Activated gamma-delta T cell treated with anti-CD3 and anti-CD28 coated beads, Interleukin-2, amount 50 U/mL, for 16 hours (primary cell): ENCODE measurements at places on chromosomes 3 and 15.

DNA sequence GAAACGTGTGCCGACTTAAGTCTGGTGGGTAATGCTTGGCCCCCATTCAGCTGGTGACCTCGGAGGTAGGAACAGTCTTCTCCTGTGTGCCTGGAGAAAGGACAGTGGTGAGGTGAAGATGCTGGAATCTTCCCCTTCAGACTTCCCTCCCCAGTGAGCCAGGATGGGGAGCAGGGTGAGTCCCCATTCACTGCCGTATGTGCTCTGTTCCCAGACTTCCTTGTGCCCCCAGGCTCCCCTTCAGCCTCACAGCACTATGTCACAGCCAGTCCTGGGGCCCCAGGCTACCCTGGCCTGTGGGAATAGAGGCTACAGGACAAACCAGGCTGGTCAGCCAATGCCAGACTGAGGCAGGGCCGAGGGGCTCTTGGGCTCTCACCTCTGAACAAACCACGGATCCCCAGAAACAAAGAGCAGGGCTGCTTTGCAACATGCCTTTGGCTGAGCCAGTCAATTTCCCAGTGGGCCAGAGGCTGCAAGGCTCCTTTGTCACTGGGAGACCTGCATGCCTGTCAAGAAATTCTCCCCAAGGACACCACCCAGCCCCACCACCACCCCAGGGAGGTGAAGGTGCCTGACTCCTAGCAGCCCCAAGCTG is 31.8 kb upstream of the HHATL start:
- no peak for DNase-seq

- DNase-seq: no peak
These were observed 8.2 kb downstream of the PCSK6 start for GRCh38 chr15:101481381-101481705.

DNA sequence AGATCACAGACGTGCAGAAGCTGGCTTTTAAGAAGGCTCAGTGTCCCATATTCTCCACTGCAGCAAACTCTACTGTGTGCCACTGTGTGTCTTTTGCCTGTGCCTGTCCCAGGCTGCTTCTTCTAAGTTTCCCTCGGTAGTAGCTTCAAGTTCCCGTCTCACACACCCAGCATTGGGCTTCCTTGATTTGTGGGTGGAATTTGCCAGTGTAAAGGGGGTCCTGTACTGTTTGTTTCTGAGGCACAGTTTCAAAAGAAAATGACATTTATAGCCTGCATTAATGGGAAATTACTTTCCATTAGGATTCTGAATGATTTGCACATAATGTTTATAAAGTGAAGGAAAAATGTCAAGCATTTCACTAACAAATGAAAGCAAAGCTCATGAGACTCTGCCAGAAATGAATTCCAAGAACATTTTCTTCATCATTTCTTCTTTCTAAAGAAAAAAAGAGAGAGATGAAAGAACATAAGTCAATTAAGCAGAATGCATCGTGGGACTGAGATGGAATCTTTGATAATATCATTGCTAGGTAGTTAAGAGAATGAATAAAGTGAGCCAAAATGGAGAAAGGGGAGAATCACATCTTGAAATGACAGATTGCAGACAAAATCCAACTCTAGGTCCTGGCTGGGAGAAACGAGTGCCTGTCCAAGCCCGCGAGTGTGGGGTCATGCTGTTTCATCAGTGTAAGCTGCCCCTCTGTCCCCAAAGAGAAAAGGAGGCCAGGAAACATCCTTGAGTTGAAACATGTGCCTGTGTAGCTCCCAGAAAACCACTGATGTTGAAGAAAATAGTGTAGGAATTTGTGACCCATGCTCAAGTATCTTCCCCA is 48.6 kb upstream of the ADAMTSL3 start:
- no peak for DNase-seq

DNA sequence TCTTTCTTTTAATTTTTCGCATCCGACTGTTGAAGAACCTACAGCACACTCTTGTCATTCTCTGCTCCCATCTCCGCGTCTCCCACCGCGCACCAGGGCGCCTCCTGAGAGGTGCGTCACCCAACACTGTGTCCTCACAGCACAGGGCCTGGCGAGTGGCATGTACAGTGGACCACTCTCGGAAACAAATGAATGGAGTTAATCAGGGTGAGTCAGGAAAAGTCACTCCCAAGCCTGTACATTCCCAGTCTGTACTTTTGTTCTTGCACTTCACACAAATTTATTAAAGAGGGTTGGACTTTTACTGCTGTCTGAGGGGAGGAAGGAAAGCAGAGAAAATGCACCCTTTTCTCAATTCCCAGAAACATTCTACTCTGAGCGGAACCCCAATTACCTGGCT is 625 bp downstream of the COL6A6 start:
- no peak for DNase-seq

DNA sequence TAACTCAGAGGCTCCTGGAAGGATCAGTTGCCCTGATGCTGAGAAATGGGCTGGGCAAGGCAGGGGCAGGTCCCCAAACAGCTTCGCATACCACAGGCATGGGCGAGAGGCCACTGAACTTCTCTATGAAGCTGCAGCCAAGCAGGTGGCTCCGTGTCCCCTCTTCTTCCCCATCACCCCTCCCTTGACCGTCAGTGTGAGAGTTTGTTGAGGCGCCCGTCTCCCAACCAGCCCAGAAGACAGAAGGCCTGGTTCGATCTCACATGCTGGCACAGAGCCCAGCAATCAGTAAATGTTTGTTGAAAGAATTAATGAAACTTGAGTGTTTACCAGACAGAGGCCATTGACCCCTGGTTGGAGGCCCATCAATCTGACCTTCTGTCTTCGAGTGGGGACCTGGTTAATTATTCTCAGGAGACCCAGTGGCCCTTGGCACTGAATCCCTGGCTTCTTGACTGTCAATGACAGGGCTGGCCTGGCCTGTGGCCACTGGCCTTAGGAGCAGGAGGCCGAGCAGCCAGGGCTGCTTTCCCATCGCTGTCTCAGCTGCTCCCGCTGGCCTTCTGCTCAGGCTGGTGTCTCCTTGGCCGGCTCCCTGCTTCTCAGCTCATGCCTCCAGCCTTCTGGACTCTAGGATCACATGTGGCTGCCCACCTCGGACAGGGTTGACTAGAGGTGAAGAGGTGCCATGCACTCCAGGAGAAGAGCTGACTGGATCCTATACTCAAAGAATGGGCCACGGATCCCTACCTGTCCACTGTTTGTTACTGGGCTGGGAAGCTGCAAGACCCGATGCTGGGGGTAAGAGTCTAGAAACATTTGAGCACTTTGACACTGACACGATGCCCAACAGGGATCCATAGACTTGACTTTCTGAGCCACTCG is 113.4 kb downstream of the ASB7 start:
- DNase-seq: no peak

- no peak for DNase-seq
These were observed 489.1 kb downstream of the MAGI1 start for GRCh38 chr3:65549626-65549959.

- DNase-seq: no peak
These were observed 39.4 kb downstream of the TPRA1 start for GRCh38 chr3:127551178-127551577.

DNA sequence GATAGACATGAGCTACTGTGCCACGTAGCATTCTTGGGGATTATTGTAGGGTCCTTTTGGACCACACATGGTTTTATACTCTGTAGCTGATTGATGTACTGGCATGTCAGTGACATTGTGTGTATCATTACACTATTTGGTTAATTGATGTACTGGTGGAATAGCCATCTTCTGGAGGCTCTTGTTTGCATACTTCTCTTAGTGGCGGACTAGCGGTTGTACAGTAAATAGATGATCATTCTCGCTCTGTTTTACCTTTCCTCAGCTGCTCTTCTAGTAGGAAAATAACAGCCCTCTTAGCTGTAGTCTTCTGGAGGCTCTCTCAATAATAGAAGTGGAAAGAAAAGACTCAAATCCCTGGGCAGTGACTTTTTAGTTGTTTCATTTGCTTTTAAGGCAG is 24.8 kb downstream of the IGF1R start:
- DNase-seq: no peak

DNA sequence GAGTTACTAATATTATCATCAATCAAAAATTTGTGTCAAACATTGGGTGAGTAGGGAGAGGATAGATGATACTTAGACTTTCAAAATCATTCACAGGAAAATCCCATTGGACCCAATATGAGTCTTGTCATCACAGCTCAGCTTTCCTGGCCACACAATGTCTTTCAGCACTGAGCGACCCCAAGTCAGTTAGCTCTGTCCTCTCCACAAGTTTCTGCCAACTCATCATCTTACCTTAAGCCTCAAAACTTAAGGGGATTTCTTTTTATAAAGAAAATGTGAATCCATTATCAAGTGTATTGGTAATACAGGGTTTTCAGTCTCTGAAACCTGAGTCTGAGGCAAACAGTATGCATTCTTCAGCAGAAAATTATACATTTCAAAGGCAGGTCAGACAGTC is 55.8 kb downstream of the SUMF1 start:
- no peak for DNase-seq

DNA sequence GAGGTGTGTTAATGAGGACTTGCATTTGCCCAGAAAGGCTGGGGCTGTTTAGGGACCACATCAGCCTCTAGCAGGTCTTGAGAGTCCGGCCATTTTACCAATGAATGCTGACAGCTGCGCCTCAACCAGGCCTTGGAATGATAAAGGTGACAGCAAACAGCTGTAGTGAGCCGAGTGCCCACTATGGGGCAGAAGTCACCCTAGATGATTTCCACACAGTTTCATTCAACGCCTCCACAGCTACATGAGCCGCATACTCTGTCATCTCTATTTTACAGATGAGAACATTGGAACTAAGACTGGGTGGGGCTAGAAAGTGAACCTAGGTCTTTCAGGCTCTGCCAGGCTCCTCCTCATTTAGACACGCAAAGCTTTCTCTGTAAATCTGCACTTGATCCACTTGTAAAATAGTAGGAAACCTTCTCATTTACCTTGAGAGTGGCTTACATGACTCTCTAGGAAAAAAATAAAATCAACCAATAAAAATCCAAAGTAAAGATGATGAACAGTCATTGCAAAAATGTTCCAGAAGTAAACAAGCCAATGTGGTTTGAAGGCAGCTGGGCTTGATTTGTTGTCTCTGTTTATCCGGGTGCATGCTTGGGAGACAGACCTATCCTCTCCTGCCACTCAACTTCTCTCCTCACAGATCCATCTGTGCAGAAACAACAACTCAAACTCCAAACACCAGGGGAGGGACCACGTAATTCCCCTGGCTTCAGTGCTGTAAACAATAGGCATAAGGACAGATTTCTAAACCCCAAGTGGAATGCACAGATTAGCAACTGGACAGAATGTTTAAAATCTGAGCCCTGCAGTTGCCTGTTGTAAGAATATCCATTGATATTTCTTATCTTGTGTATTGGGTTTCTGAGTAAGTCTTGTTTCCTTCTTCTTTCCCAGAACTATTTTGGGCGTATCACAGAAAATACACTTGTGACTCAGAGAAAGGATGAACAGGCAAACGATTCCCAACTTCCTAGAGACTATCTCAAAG is 31.5 kb upstream of the LDHAL6B start:
- DNase-seq: no peak

DNA sequence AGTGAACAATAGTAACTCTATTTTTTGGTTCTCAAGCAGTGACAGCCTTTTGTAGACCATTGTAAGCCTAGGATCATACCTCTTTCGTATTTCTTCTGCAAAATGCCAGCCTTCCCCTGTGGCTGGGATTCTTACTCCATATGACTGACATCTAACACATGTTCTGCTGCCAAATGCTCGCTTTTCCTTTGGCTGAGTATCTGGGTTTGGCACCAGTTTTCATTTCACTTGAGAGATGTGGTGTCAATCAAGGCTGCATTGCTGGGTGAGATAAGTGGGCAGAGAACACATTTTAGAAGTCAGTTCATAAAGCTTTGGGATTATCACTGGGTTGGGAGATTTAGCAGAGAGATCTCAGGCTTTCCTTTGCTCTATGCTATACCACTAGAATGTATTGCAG is 514.7 kb upstream of the SGO1 start:
- no peak for DNase-seq

DNA sequence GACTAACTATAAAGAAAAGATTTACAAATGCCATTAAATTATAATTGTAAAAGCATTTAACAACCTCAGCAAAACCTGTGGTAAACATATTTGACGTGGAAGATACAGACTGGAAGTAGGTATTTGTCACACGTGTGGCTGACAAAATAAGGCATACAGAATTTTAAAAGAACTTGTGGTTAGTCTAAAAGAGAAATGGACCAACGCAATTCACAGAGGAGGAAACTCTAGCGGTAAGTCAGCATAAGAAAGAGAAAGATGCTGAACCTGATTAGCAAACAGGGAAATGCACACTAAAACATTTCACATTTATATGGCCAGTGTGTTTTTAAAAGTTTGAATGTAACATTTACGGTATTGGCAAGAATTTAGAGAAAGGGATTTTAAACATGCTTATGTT is 35.3 kb downstream of the KCNH8 start:
- no peak for DNase-seq

DNA sequence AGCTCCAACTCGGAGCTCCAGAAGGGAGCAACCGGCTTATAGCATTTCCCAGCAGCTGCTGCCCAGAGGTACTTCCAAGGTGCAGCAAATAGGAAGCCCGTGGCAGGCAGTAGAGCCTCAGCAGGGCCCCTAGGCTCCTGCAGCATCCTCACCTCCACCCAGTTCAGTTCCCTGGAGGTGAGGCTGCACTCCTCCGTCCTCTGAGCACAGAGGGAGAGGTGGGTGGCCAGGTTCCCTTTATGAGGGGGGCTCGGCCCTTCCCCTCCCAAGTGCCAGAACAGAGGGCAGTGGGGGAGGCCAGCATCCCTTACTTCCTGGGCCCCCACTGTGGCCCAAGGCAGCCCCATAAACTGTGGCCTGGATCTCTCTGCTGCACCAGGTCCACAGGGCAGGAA is 150.2 kb downstream of the ATP10A start:
- no peak for DNase-seq

GRCh38 chr3:159766563-159767185 is 222.0 kb upstream of the IL12A start:
- DNase-seq: no peak

- DNase-seq: no peak
These were observed 1.5 kb downstream of the ABTB1 start for GRCh38 chr3:127674101-127674721.

DNA sequence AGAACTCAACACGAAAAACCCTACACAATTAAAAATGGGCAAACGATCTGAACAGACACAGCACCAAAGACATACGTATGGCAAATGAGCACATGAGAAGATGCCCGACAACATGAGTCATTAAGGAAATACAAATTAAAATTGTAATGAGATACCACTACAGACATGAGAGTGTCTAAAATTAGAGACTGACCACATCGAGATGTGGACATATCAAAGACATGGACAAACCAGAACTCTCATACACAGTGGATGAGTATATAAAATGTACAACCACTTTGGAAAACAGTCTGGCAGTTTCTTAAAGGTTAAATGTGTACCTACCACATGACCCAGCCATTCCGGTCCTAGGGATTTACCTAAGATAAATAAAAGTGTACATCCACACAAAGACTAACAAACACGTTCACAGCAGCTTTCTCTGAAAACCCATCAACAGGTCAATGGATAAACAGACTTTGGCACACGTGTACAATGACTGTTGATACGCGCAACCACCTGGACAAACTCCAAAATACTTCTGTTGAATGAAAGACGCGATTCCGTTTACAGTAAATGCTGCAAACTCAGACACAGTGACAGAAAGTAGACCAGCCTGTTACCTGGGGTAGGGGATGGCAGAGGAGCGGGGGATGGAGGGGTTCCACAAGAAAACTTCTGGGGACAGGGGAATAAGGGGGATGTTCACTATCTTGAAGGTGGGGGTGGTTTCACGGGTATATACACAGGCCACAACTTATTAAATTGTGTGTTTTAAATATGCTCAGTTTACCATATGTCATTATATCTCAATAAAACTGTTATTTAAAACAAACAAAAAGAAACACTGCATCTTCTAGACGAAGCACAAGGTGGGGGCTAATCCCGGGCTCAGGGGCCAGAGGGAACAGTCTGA is 2.1 kb downstream of the TNK2 start:
- no peak for DNase-seq
